ENCODE measurements at places on chromosomes 1 and 21.

GRCh38 chr1:60895701-60896100, 186.7 kb upstream of the NFIA start:
- DNase-seq = no peak

DNA sequence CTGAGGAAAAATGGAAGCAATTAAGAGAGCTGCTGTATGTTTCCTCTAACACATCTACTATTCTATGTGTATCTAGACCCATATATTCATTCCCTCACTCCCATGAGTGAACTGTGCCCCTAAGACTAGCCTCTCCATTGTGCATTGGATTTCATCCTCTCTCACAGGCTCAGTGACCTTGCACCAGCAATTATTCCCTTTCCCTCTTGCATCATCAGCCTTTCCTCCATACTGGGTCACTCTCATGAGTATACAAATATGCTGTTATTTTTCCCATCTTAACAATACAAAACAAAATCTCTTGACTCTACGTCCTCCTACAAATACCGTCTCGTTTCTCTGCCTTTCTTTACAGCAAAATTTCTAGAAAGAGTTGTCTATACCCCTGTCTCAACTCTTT, 29.4 kb upstream of the METTL18 start:
- DNase-seq = no peak

- no peak for DNase-seq
These were observed 58.1 kb downstream of the PRKACB start for GRCh38 chr1:84202126-84202525.

DNA sequence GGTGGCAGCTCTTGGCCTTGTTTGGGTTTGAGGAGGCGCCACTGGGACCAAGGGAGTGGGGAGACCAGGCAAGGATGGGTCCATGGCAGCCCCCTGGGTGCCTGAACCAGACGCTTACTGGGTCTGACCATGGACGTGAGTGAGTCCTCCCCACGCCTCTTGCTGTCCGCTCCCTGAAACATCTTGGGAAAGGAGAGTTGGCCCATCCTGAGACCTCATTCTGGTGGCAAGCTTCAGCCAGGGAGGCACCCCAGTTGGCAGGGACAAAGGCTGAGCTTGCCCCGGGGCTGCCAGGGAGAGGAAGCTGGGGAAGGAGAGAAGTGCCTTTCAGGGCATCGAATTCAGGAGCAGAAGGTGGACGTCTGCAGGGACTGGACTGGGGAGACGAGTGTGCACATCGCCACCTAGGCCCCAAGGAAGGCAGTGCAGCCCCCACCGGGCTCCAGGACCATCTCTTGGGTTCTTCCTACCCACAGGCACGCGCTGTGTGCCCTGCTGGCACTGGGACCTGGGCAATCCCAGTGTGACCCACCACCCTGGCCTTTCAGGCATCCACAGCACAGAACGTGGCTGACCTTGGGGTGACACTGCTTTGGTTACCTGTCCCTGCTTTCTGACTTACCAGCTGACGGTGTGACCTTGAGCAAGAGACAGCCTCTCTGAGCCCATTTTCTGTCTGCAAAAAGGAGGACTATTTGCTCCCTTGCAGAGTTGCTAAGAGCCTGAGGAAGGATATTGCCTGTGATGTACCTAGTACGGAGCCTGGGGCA, 132.9 kb upstream of the WNT4 start:
- DNase-seq = no peak

DNA sequence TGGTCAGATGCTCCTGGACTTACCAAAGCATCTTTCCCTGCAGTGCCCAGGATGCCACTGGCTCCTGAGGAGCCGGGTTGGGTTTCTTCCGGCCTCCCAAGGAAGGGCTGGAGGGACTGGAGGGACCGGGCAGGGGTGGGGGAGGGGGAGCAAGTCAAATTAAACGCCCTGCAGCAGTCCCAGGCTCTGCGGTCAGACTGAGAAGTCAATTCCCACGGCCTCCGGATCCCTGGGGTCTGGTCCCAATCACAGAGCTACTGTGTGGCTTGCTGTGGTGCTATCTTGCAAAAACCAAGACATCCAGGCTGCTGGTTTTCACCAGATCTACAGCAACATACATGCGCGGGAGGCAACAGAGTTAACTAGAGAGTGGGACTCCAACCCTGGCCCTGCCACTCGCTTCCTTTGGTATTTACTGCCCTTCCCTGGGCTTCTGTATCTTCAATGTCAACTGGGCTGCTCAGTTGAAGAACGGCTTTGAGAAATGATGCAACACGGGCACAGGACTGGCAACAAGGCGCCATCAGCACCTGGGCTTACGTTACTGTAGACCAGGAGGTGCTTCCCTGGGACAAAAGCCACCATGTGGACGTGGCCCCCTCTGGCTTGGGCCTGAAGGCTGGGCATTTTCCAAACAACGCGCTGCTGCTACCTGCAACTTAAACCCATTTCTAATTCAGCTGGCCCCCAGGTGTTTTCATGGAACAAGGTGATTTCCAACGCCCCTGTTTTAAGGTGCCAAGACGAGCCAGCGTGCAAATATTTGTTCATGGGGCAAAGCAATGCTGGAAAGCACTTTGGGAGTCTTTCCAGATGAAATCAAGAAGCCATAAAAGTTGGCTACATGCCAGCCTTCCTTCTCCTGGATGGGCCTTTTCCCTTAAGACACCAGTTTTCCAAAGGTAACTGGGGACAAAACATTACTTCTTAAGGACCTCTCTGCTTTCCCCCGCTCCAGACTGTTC, 11.5 kb downstream of the RCC2 start:
- DNase-seq = no peak

GRCh38 chr1:33332881-33333280, 12.0 kb upstream of the A3GALT2 start:
- no peak for DNase-seq

- no peak for DNase-seq
These were observed 267.6 kb downstream of the GPATCH2 start for GRCh38 chr1:217363319-217363718.

GRCh38 chr1:23555986-23556634, 3.2 kb downstream of the ID3 start:
- DNase-seq = no peak

DNA sequence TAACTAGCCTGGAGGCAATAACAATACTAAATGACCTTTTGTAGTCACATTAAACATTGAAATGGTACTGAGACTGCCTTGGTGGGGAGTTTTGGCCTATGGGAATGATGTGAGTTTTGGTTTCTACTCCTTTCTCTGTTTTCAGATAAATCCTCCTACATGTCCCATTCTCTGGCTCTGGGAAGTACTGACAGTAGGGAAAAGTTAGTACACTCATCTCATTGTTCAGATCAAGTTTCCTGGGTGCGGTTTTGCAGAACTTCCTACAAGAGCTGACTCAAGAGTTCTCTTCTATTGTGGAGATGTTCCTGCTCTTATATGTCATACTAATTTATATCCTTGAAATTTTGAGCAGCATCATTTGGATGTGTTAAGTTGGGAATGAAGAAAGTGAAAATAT, 74.2 kb upstream of the MACF1 start:
- DNase-seq = no peak

- DNase-seq = no peak
These were observed 22.2 kb upstream of the C1orf174 start for GRCh38 chr1:3922201-3922725.

GRCh38 chr1:182206626-182207239, 145.2 kb upstream of the ZNF648 start:
- no peak for DNase-seq

GRCh38 chr1:235679005-235679404, 29.4 kb upstream of the GNG4 start:
- no peak for DNase-seq

DNA sequence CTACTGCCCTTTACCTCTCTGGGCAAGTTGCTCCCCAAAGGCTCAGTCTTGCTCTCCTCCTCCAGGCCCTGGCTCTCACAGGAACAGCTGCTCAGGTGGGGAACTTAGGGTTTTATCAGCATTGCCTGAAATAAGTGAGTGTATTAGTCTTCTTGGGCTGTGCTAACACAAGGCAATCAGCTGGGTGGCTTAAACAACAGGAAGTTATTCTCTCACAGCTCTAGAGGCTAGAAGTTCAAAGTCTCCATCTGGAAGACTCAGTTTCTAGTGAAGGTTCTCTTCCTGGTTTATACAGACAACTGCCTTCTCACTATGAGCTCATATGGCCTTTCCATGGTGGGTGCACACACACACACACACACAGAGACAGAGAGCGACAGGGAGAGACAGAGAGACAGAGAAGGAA, 2.8 kb upstream of the CD1C start:
- no peak for DNase-seq

DNA sequence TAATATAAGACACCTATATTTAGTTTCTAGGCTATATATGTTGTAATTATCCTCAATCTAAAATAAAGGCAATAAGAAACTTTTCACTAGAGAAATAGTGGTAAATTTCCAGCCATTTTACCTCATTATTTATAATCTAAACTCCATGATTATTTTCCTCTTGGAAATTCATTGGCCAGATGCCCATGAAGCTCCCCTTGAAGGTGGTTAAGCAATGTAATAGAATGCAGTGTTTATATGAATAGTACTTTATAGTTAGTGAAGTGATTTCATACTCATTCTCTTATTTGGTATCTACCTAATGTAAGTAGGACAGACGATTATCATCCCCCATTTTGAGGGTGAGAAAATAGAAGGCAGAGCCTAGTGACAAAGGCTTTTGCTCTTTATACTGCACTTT, 26.5 kb downstream of the NFYC start:
- DNase-seq = no peak

- DNase-seq = peak; percentile 3
These were observed 20.9 kb downstream of the TTLL7 start for GRCh38 chr1:83978056-83978455.

DNA sequence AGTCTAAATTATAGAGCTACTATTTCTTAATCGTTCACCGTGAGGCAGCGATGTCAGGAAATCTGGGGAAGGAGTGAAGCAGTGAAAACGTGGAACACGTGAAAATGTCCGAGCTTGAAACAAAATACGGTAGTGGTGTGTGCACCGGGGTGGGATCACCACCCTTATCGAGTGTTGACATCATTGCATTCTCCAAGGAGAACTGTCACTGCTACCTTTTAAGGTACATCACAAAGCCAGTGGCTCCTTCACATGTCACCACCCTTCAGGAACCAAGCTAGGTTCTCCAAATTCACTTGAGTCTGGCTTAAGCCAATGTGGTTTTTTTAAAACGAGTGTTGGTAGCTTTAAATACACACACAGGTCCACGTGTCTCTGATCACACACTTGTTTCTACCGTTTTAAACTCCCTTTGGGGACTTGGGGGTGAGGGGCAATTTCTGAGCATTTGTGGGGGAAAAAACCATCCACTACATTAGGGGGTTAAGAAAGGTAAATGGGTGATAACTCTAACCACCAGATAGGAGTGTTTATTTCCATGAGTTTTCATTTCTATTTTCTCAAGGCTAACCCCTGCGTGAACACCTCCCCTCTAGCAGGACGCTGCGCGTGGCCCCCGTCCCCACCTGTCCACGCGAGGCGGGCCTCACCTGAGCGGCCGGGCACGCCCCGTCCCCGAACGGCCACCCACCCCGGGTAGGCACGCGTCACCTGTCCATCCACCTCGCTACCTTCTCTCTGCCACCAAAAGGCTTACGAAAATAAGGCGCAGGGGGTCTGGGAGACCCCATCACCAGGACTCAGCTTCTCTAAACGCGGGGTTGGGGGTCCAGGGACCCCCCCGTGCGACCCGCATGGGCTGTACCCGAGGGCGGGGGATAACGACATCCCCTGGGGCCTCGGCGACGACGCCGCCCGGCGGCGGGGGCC, 978 bp downstream of the PRDM15 start:
- DNase-seq = no peak

DNA sequence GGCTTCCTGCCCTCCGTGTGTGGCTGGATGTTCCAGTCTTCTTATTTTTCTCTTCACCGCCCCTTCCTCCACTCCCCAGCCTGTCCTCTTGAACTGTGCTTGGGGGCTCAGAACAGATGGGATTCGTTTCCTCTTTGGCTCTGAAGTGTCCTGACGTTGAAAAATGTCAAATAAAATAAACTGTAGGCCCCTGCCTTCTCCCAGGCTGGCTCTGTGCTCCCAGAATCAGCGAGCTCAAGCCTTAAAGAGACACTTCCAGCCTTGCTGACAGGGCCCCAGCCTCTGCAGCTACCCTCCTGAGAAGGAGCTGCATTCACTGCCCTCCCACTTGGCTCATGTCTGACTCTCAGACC, 104.2 kb upstream of the IPO9 start:
- DNase-seq = no peak

GRCh38 chr1:211900441-211900840, 69.9 kb upstream of the LPGAT1 start:
- no peak for DNase-seq

- DNase-seq = no peak
These were observed 273.8 kb downstream of the RPS6KC1 start for GRCh38 chr1:213324859-213325258.

GRCh38 chr1:231612393-231613089, 14.0 kb upstream of the DISC1 start:
- DNase-seq = no peak

- no peak for DNase-seq
These were observed 33.1 kb upstream of the ETS2 start for GRCh38 chr21:38772646-38773045.

- DNase-seq = no peak
These were observed 7.6 kb downstream of the SNRNP40 start for GRCh38 chr1:31289021-31289420.

GRCh38 chr1:116704278-116704677, 36.7 kb upstream of the IGSF3 start:
- no peak for DNase-seq

- no peak for DNase-seq
These were observed 167.7 kb upstream of the USP24 start for GRCh38 chr1:55382806-55383305.

Data from NCI-H2107 (cell line).